ENCODE measurements at places on chromosomes 1 and 21.

GRCh38 chr1:216682752-216683151, 40.5 kb downstream of the ESRRG start:
- no peak for DNase-seq

DNA sequence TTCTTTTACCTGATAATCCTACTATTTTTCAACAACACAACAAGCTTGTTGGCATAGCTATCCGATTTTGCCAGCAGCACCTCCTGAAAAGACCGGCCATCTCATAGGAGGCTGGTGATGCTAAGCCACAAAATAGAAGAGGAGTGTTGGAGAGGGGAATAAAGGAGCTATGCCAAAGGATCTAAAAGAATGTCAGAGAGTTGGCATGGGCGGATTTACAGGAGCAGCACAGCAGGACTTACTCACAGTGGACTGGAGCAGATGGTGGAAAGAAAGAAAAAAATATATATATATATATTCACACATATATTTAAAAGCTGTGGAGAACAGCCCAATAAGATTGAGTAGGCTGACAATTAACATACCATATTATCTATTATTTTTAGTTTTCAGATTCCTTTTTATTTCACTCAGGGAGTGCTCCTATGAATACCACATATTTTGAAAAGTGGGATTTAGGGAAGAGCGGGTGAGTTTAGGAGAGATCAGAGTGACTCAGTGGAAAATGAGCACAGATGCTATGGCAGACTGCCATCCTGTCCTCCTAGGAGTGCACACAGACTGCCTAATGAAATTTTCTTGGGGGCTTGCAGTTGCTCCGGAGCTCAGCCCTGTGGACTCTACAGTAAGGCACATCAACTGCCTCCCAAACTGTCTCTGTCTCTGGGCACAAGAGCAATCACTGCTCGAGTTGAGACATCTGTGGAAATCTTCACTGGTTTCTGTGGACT, 394.4 kb upstream of the CHRM3 start:
- DNase-seq, result no peak

DNA sequence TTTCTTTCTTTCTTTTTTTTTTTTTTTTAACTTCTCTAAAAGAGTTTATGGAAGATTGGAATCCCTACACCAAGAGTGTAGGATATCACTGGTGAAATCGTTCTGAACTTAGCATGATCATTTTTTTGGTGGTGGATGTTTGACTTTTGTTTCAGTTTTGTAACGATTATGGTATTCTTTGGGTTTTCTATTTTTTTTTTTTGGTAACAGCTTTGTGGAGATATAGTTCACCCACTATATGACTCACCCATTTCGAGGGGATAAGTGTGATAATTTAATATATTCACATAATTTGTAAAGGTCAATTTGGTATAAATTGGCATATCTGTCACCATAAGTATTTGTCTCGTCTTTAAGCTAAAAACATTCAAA, 29.2 kb downstream of the AGPAT3 start:
- no peak for DNase-seq

- no peak for DNase-seq
Observed at GRCh38 chr1:28193701-28194161, 17.2 kb upstream of the PTAFR start.

GRCh38 chr1:32716312-32717148, 14.0 kb upstream of the SYNC start:
- DNase-seq, result peak; percentile 95

DNA sequence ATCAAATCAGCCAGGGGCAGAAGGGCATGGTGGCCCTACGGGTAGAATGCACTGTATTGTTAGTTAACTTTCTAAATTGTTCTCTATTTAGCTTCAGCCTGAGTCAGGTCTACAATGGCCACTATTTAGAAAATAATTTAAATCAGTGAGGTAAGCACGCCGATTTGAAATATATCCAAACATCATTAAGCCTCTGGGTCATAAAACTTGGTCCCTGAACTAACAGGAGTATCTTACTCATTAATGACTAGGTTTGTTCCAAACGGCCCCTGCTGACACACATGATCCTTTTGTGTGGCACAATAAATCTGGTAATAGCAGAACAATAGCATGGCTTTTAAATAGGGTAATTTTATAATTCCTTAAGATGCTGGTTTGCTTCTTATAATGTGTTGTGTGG, 48.4 kb downstream of the STX6 start:
- no peak for DNase-seq

- no peak for DNase-seq
Observed at GRCh38 chr1:48017716-48018115, 20.5 kb upstream of the TRABD2B start.

GRCh38 chr1:162040001-162040400, 16.3 kb upstream of the OLFML2B start:
- DNase-seq, result no peak

- DNase-seq, result no peak
Observed at GRCh38 chr1:64478594-64479470, 8.9 kb downstream of the CACHD1 start.

Data from NCI-H187 (cell line).